ENCODE measurements at places on chromosomes 6 and 20.

DNA sequence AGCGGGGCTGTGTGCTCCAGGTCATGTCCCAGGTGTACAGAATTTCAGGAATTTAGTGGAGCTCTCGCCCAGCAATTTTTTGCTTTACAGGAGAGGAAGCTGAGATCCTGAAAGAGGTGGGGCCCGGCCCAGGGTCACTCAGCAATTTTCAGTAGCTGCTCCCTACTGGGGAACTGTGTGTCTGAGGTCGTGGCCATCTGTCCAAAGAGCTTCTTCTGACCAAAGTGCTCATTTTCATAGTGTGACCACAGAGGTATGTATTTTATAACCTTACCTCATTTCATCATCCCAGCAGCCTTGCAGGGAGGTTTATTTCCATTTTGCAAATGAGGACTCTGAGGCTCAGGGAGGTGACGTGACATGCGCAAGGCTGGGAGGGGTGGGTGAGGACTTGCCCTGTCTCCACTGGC lies 46.3 kb downstream of the FAM209B start:
- DNase-seq = no peak

GRCh38 chr6:29631860-29632731 lies 887 bp downstream of the GABBR1 start:
- DNase-seq = peak; percentile 56

DNA sequence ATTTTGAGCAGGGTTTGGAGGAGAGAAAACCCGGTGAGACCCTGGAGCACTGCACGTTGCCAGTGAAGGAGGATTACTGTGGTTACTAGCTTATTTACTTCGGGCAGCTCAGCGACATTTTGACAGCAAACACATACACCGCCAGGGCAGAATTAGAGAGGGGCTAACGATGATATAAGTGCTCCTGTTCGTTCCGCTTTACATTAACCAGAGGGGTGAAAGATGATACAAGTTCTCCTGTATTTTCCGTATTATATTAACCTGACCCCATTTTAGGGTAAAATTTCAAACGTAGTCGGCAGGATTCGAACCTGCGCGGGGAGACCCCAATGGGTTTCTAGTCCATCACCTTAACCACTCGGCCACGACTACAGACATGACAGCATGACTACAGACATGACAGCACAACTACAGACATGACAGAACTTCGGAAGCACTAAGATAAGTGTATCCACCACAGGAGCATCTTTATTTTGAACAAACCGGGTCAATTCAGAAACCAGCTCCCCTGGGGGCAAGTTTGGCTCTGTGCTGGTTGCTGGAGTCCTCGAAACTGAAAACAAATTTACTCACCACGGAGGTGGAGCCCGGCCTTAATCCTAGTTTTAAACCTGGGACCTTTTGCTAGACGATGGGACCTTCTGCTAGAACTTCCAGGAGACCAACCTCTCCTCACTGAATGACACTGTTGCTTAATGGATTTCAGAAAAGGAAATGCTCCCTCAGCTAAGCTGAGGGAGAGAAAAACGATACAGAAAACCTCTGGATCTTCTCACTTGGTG lies 80.4 kb upstream of the ZNF184 start:
- DNase-seq = no peak

DNA sequence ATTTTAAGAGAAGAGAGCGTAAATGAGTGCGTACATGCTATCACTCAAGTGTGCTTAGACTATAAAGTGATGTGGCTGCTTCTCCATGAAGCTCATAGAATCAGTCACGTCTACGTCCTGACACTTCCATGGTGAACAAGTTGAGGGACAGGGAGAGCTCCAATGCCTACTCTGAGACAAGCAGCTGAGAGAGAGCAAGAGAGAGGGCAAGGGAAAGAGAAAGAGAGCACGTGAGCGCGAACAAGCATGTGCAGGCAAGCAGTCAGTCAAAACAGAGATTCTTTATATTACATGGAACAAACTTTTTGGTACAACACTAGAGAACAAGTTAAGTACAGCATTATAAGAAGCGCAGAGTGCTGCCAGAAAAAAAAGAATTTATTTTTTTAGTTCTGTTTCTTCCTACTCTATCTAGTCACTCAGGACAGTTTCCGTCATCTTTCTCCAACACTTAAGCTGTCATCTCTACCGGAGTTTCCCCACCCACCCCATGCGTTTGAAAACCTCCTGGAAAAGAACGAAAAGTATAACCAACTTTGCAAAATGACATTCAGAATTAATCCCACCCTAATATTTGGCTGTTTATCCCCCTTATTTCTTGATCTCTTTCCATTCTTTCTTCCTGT lies 61.8 kb downstream of the EPB41L2 start:
- no peak for DNase-seq

- DNase-seq = no peak
Measured at GRCh38 chr6:161973064-161973463, 699.2 kb upstream of the AGPAT4 start.

- no peak for DNase-seq
Measured at GRCh38 chr20:32610472-32611218, 25.5 kb upstream of the NOL4L start.

DNA sequence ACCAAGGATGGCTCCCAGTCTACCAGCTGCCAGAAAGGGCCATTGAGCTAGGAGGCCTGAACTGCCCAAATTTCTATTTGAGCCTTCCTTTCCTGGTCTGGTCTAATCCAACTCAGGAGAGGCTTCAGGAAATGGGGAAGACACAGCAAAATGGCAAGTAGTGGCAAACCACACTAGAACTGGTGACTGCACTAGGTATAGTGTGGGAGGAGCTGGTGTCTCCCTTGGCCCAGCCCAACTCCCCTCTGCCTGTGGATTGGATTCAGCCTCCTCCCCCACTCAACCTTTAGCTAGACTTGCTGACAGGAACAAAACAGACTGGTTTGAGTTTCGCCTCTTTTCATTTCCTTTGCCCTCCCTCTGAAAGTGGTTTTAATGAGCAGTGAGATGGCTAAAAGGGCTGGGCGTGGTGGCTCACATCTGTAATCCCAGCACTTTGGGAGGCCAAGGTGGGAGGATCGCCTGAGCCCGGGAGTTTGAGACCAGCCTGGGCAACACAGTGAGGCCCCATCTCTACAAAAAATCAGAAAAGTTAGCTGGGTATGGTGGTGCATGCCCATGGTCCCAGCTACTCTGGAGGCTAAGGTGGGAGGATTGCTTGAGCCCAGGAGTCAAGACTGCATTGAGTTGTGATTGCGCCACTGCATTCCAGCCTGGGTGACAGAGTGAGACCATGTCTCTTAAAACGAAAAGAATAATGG lies 17.5 kb downstream of the MRPS18A start:
- DNase-seq = no peak

DNA sequence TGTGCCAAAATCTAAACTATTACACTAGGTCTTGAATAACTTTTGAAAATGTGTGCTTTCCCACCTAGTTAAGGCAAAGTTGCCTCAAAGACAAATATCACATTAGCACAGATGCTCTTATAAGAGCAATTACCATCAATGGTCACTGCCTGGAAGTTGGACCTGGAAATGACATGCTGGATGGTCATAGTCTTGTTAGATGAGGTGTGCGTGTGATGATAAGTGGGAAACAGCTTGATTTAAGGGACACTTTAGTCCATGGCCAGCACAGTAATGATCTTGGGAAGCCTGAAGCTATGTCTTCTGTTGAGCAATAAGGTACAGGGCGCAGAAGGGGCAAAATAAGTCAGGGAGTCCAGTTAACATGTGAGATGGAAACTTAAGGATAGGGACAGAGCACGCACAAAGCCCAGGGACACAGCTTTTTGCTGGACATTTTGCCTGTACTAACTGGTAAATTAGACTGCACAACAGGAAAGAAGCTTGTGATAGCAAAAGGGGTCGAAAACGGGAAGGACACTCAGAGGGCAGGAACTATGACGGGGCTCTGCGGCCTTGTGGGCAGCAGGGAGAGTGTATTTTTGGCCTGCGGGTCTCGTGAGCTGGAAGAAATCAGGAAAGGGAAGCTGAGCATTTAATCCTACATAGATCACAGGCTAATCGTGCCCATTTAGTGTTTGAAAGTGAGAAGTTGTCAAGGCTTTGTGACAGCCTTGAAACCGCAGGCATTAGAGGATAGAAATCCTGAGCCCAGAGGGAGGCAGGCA lies 66.7 kb upstream of the BMP2 start:
- DNase-seq = no peak

GRCh38 chr6:2171728-2172127 lies 73.7 kb downstream of the GMDS start:
- DNase-seq = no peak

GRCh38 chr6:13526727-13527670 lies 39.6 kb upstream of the GFOD1 start:
- DNase-seq = no peak

- DNase-seq = no peak
Measured at GRCh38 chr20:38143646-38144554, 21.2 kb downstream of the TGM2 start.

DNA sequence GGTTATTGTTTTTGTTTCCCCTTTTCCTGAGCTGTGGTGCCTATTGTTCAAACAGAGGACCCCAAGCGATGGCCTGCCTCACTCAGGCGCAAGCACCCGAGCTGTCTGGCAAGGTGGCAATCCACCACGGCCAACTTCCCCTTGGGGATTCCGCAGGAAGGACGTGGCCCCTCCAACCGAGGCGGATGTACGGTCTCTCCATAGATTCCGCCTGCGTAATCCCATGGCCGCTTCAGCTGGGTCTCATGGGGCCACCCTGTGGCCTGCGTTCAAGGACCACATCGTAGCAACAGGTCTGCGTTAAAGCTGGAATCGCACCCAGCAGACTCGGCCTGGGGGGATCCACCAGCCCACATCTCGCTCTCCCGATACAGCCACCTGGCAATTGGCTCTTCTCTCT lies 79.9 kb downstream of the CEBPB start:
- no peak for DNase-seq

DNA sequence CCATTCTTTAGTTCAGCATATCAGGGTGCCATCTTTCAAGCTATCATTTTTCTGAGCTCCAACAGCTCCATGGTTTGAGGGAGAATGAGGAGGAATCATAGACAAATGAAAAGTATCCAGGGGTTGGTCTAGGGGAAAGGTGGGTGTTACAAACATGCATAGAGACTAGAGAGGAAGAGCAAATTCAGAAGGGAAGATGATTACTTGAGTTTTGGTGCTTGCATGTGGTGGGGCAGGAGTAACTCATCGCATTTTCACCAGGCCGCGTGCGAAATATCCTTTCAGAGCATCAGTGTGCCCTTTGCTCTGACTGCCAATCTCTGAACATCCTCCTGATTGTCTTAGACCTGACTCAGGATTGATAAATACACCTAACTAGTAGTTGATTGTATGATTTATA lies 7.7 kb upstream of the BICRAL start:
- peak; percentile 32 for DNase-seq

- no peak for DNase-seq
Measured at GRCh38 chr6:53151676-53152075, 3.0 kb upstream of the GCM1 start.

DNA sequence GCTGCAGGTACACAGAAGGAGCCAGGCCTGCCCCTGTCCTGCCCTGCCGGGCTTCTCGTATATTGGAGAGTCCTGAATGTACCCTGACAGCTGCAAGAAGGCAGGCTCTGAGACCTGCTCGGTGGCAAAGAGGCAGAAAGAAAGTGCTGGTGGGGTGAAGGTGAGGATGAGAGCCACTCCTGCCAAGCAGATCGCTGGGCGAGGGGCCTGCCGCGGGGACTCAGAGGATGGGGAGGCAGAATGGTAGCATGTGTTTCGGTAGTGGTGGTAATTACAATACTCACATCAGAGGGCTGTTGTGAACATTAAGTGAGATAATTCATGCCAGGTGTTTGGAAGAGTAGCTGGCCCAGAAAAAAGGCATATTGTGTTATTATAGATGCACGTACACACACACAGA lies 56.6 kb upstream of the SLC22A23 start:
- DNase-seq = no peak

Measured in stimulated activated CD4-positive, alpha-beta T cell treated with anti-CD3 and anti-CD28 coated beads, Interleukin-4, amount 100 ng/mL, for 1 hour (primary cell).